ENCODE measurements at places on chromosomes 5 and 9. TPM values are rescaled to one million over a fixed set of nuclear protein-coding genes. Genes with fewer than 3 reads are reported as not detected.

Gene GPR21
- 6.4 TPM for total RNA-seq

Gene ARAP3
- 16.2 TPM for total RNA-seq

Gene FRRS1L
- 0.81 TPM for total RNA-seq

- no peak overlapping the region for H3K27ac ChIP-seq
- H3K36me3 ChIP-seq = no peaks in the 10 kb centered on the region
- peaks cover 5% of the 10 kb centered on the region for H3K4me1 ChIP-seq
- H3K27me3 ChIP-seq = no peaks in the 10 kb centered on the region
Observed at GRCh38 chr5:141001446-141001843, 35.2 kb downstream of the PCDHAC2 start.

- H3K4me1 ChIP-seq = no peaks in the 10 kb centered on the region
- no peak overlapping the region for H3K27ac ChIP-seq
- H3K4me3 ChIP-seq = no peak overlapping the region
- DNase-seq = no peak
Observed at GRCh38 chr5:94508461-94509148, 109.8 kb downstream of the KIAA0825 start.

- H3K4me1 ChIP-seq = no peaks in the 10 kb centered on the region
- H3K27me3 ChIP-seq = no peaks in the 10 kb centered on the region
- no peak for DNase-seq
- no peak overlapping the region for H3K4me3 ChIP-seq
- H3K36me3 ChIP-seq = no peaks in the 10 kb centered on the region
- H3K27ac ChIP-seq = no peak overlapping the region
Observed at GRCh38 chr5:176692839-176693476, 45.7 kb downstream of the TSPAN17 start.

DNA sequence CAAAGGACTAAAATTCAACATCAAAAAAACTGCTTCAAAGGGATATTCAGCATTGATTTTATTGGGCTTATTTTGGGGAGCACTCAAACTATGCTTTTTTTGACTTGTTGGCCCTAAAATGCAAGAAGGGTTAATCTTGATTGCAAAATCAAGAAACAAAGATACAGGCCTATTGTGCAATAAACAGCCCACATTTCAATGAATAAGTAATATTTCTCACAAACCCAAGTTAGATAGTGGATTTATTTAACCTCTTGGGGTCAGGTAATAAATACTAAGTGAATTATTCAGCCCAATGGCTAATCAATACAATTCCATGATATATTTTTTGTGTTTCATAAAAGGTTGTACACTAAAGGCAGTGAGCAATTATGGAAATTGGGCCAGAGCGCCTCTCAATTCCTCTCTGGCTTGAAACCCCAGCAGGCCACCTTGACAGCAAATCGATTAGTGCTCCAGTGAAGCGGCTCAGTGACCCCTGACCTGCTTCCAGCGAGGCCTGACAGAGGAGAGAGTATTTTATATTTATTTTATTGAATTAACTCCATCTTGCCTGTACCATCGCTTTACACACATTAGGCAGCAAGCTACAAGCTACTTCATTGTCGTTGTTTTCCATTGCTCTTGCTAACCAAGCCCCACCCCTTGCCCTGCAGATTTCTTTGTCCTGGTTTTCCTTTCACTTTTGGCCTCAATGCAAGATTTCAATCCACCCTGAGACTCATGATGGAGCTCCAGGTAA is 65.5 kb downstream of the EBF1 start:
- H3K27ac ChIP-seq = no peak overlapping the region
- H3K36me3 ChIP-seq = no peaks in the 10 kb centered on the region

GRCh38 chr5:173577166-173577565 is 39.3 kb downstream of the BOD1 start:
- no peaks in the 10 kb centered on the region for H3K36me3 ChIP-seq
- DNase-seq = no peak
- H3K27me3 ChIP-seq = no peaks in the 10 kb centered on the region
- H3K27ac ChIP-seq = no peak overlapping the region
- H3K4me1 ChIP-seq = no peaks in the 10 kb centered on the region

DNA sequence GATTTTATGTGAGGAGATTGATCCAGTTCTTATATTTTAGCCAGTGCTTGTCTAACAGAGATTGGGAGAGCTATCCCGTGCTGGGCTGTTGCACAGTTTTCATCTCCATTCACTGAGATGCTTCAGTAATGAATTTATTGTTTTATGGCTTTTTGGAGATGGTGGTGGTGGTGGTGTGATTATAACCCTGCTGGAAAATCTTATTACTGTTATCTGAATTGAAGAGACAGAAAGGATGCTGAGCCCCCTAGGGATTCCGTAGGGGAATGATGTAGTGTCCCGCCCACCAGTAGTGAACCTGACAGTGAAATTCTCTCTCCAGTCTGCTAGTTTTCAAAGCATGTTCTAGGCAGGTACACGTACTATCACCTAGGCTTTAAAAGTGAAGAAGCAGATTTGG is 1.9 kb downstream of the RAI14 start:
- H3K27me3 ChIP-seq = no peaks in the 10 kb centered on the region
- peaks cover 1% of the 10 kb centered on the region for H3K36me3 ChIP-seq
- peaks cover 54% of the 10 kb centered on the region for H3K4me1 ChIP-seq

- no peaks in the 10 kb centered on the region for H3K4me1 ChIP-seq
- peaks cover 11% of the 10 kb centered on the region for H3K27me3 ChIP-seq
- H3K27ac ChIP-seq = no peak overlapping the region
- no peaks in the 10 kb centered on the region for H3K36me3 ChIP-seq
- no peak overlapping the region for H3K4me3 ChIP-seq
- DNase-seq = no peak
Observed at GRCh38 chr5:181164076-181164952, 16.9 kb downstream of the OR2V2 start.

DNA sequence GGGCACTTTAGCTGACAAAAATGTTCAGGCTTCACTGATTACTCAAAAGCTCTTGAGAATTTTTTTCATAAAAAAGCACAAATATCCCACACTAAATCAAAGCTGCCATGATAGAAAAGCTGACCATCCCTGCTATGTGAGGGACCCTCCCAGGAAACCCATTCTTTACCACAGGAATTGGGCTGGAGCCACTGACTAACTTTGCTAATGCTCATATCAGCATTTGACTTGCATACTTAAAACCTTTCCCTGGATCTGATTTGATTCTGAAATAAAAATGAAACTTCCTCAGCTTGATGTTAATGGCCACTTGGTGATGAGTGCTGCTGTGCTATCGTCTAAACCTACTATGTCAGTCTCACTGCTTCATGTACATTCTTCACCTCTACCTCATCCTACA is 243.6 kb downstream of the PRELID2 start:
- DNase-seq = no peak
- H3K27ac ChIP-seq = no peak overlapping the region
- H3K27me3 ChIP-seq = no peaks in the 10 kb centered on the region
- H3K4me1 ChIP-seq = peaks cover 13% of the 10 kb centered on the region
- no peak overlapping the region for H3K4me3 ChIP-seq

- no peak overlapping the region for H3K27ac ChIP-seq
- H3K4me3 ChIP-seq = no peak overlapping the region
- peaks cover 3% of the 10 kb centered on the region for H3K4me1 ChIP-seq
- no peak for DNase-seq
- no peaks in the 10 kb centered on the region for H3K36me3 ChIP-seq
Observed at GRCh38 chr9:110185806-110186205, 22.2 kb downstream of the C9orf152 start.

- H3K27me3 ChIP-seq = no peaks in the 10 kb centered on the region
- H3K36me3 ChIP-seq = no peaks in the 10 kb centered on the region
- no peaks in the 10 kb centered on the region for H3K4me1 ChIP-seq
- H3K4me3 ChIP-seq = no peak overlapping the region
- no peak for DNase-seq
Observed at GRCh38 chr9:97710356-97711222, 13.4 kb upstream of the XPA start.

DNA sequence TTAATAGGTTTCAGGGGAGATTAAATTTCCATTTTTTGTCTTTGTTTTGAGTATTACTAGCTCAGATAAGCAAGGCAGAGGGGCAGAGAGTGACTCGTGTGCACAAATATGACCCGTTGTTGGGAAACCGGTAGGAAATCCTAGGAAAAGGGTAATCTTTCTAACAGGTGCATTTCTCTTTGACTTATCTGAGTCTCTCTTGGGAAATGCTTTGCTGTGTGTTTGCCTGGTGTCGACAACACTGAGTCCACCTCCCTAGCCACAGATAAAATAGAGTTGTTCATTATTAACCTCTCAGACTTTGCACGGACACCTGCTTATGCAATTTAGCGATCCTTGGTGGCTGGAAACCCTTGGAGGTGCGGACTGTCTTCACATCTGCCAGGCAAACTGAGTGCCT is 164.2 kb downstream of the FGF1 start:
- H3K4me3 ChIP-seq = no peak overlapping the region
- no peak for DNase-seq
- no peaks in the 10 kb centered on the region for H3K27me3 ChIP-seq
- no peaks in the 10 kb centered on the region for H3K36me3 ChIP-seq

GRCh38 chr9:108163321-108164005 is 673.9 kb upstream of the KLF4 start:
- H3K4me3 ChIP-seq = no peak overlapping the region
- H3K27me3 ChIP-seq = no peaks in the 10 kb centered on the region
- H3K4me1 ChIP-seq = no peaks in the 10 kb centered on the region
- no peak overlapping the region for H3K27ac ChIP-seq
- no peaks in the 10 kb centered on the region for H3K36me3 ChIP-seq

- no peaks in the 10 kb centered on the region for H3K27me3 ChIP-seq
- H3K36me3 ChIP-seq = no peaks in the 10 kb centered on the region
Observed at GRCh38 chr9:85640425-85640824, 101.3 kb downstream of the AGTPBP1 start.

DNA sequence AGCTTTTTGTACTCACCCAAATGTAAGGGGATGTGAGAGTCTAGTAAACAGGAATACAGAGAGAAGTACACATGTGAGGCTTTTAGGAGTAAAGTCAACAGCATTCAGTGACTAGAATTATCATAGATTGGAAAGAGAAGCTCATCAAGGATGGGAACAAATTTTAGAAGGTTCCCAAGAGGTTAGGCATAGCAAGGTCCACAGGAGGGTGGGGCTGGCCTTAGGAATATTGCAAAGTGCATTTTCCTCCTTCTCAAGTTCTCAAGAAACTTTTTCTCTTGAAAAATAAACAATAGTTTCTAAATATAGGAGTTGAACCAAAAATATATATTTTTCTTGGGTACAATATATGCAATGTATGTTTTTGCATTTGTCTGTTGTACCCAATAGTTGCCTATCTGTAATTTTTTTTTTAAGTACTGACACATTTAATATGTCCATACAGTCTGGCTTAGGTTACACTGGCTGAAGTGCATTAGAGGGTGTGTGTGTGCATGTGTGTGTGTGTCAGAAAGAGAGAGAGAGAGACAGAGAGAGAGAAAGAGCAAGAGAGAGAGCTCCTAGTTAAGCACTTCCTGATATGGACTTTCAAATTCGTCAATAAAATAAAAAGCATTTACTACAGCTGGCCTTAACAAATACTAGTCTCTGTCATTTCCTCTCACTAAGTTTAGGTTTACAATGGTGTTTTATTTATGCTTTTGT is 62.2 kb downstream of the SNX18 start:
- H3K36me3 ChIP-seq = no peaks in the 10 kb centered on the region
- H3K27me3 ChIP-seq = no peaks in the 10 kb centered on the region
- no peak overlapping the region for H3K4me3 ChIP-seq
- peaks cover 38% of the 10 kb centered on the region for H3K4me1 ChIP-seq

DNA sequence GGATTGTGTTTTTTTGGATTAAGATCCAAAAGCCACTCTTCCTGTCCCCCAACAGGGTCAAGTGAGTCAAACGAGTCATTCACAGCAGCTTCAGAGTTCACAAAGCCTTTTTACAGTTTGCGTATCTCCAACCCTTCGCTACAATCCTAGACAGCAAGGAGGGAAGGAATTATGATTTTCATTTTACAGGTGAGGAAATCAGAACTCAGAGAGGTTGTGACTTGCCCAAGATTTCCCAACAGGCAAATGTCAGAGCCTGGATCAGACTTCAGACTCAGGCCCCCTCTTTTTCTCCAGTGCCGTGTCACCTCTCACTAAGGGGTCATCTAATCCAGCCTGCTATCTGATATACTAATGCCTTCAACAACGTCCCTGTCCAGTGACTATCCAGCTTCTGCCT is 72.1 kb upstream of the XPA start:
- H3K36me3 ChIP-seq = no peaks in the 10 kb centered on the region
- H3K27ac ChIP-seq = no peak overlapping the region
- H3K4me1 ChIP-seq = peaks cover 3% of the 10 kb centered on the region
- no peak for DNase-seq

DNA sequence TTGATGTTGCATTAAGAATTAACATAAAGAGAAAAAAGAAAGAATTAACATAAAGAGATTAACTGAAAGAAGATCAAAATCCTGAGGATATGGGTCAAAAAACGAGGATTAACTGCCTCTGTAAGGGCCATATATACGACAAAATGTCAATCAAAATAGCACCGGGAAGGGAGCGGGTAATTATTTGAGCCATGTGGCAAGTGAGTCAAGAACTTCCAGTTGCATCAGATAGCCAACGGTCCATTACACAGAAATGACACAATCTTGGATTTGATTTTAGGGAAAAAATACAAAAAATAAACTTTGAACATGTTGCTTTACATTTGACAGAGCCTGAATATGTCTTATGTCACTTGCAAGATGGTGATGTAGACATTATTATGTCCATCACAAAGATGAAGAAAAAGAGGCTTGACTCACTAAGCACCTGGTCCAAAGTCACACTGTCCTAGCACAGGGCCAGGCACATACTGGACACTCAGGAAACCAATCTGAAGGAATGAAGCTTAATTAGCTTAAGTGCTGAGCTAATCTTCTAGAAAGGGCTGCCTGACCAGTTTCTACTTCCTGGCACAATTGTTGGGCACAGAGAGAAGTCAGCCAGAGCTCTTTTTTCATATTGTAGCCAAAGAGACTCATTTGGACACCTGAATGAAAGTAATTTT is 273.2 kb upstream of the PAPPA start:
- no peaks in the 10 kb centered on the region for H3K27me3 ChIP-seq
- H3K27ac ChIP-seq = no peak overlapping the region
- no peak overlapping the region for H3K4me3 ChIP-seq
- H3K4me1 ChIP-seq = peaks cover 9% of the 10 kb centered on the region

GRCh38 chr5:133116601-133117000 is 64.8 kb downstream of the HSPA4 start:
- H3K27me3 ChIP-seq = no peaks in the 10 kb centered on the region
- H3K4me1 ChIP-seq = peaks cover 28% of the 10 kb centered on the region
- DNase-seq = no peak
- no peak overlapping the region for H3K4me3 ChIP-seq
- no peak overlapping the region for H3K27ac ChIP-seq

DNA sequence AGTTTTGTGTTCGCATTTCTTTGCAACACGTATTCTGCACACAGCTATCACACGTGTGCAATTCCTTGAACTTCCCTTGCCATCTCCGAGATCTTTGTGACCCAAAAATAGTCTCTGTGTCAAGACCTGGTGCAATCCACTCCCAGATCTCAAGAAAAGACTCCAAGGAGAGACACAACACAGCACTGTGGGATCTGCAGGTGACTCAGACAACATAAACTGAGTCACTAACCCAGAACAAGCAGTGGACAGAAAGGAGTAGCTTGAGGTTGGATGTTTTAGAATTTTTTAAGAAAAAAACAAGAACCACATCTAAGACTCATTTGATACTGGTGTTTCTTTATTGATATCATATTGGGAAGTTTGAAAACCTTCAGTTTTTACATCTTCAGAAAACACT is 396.9 kb downstream of the AGTPBP1 start:
- H3K4me3 ChIP-seq = no peak overlapping the region
- no peak overlapping the region for H3K27ac ChIP-seq
- H3K27me3 ChIP-seq = no peaks in the 10 kb centered on the region
- H3K4me1 ChIP-seq = no peaks in the 10 kb centered on the region
